ENCODE measurements at places on chromosomes 7 and 10.

DNA sequence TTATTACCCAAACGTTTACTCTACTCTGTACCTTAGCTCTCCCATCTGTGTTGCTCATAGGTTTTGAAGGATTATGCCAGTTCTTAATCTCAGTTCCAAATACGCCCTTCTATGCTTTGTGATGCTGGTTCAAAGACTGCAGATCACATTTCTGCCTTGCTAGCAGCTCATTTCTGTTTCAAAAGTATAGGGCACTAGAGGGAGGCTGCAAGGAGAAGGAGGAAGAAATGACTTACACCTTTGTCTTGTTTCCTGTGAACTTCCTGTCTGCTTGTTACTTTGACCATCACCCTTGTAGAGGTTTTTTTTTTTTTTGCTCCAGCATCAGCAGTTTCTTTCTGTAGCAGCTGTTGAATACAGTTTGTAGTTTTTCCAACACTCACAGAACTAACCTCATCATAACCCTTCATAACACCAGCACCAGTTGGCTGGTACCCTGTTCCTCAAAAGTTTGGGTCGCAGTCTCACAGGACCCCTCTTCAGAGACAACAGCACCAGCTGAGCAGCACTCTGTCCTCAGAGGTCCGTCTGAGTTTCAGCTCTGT is 16.5 kb downstream of the SLK start:
- DNase-seq: no peak

- peak; percentile 31 for DNase-seq
Measured at GRCh38 chr7:6631605-6632004, 5.5 kb upstream of the ZNF316 start.

GRCh38 chr10:24674892-24675632 is 48.6 kb downstream of the ARHGAP21 start:
- no peak for DNase-seq

GRCh38 chr7:141416650-141417270 is 134.4 kb upstream of the AGK start:
- no peak for DNase-seq

GRCh38 chr7:55629051-55629677 is 56.9 kb upstream of the VOPP1 start:
- DNase-seq: no peak

DNA sequence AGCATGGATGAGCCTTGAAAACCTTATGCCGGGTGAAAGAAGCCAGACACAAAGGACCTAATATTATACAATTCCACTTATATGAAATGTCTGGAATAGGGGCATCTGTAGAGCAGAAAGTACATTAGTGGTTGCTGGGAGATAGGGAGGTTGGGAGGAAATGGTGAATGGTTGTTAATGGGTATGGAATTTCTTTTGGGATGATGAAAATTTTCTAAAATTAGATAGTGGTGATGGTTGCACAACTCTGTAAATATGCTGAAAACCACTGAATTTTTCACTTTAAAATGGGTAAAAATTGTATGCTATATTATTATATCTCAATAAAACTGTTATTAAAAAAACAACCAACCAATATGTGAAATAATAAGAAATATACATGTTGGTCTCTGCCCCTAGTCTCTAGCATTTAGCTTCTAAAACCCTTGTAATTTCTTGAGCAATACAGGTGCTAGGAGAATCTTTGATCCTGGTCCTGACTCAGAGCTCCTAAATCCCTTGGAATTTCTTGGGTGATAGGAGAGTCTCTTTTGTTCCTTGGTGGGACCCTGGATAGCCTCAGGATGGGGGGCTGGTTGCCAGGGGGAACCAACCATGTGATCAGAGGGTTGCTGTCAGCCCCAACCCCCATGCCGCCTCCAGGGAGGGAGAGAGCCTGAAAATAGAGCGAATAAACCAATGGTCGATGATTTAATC is 64.0 kb downstream of the TACR2 start:
- DNase-seq: no peak

DNA sequence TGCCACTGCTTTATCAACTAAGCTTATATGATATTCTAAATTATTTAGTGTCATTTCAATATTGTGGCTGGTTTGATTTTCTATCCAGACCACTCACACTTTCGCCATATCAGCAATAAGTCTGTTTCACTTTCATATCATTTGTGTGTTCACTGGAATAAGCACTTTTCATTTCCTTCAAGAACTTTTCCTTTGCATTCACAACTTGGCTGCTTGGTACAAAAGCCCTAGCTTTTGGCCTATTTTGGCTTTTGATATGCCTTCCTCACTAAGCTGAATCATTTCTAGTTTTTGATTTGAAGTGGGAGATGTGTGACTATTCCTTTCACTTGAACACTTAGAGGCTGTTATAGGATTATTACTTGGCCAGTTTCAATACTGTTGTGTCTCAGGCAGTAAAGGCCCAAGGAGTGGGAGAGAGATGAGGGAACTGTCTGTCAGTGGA is 120.9 kb upstream of the NAMPT start:
- no peak for DNase-seq

- DNase-seq: no peak
Measured at GRCh38 chr10:5559642-5560141, 34.9 kb downstream of the CALML3 start.

- DNase-seq: no peak
Measured at GRCh38 chr10:79189853-79190435, 121.2 kb downstream of the ZMIZ1 start.

- no peak for DNase-seq
Measured at GRCh38 chr10:103845972-103846371, 9.4 kb downstream of the SH3PXD2A start.

- DNase-seq: no peak
Measured at GRCh38 chr10:110349831-110350230, 45.1 kb upstream of the SMNDC1 start.

- DNase-seq: no peak
Measured at GRCh38 chr7:118369987-118370386, 145.5 kb downstream of the ANKRD7 start.

GRCh38 chr10:44209811-44210210 is 175.1 kb downstream of the CXCL12 start:
- DNase-seq: no peak

DNA sequence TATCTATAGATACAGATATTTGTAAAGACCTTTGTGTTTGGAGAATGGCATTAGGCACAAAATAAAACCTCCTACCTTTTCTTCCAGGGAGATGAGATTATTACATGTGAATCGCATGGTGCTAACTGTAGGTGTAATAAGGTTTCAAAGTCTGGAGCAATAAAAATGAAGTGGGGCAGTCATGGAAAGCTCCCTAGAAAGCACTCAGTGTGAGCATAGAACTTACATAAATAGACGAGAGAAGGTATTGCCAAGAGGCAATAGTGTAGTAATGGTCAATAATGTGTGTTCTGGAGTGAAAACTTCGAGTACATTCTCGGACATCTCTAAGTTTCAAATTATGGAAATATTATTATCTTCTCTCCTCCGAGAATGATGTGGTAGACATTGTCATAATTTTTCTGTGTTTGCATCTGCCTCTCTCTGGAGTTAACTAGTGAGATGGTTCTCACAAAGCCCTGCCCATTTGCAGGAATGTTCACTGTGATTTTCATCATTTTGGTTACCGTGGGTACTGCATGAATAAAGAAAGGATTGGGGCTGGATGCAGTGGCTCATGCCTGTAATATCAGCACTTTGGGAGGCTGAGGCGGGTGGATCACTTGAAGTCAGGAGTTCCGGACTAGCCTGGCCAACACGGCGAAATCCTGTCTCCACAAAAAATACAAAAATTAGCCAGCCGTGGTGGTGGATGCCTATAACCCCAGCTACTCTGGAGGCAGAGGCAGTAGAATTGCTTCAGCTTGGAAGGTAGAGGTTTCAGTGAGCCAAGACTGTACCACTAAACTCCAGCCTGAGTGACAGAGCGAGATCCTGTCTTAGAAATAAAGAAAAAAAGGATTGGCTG is 10.6 kb downstream of the VIM start:
- DNase-seq: no peak

- no peak for DNase-seq
Measured at GRCh38 chr7:94160719-94161435, 156.7 kb upstream of the BET1 start.

DNA sequence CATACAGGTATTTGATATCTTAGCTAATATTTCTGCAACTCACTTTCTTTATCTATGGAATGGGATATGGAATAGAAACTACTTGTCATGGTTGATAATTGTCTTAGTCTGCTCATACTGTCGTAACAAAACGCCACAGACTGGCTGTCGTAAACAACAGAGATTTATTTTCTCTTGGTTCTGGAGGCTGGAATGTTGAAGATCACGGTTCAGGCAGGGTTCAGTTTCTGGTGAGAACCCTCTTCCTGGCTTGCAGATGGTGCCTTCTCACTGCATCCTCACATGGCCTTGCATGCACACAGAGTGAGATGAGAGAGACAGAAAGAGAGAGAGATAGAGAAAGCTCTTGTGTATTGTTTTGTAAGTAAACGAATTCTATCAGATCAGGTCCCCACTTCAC is 332.7 kb upstream of the MAGI2 start:
- no peak for DNase-seq

GRCh38 chr10:6145166-6145987 is 56.5 kb downstream of the RBM17 start:
- no peak for DNase-seq

DNA sequence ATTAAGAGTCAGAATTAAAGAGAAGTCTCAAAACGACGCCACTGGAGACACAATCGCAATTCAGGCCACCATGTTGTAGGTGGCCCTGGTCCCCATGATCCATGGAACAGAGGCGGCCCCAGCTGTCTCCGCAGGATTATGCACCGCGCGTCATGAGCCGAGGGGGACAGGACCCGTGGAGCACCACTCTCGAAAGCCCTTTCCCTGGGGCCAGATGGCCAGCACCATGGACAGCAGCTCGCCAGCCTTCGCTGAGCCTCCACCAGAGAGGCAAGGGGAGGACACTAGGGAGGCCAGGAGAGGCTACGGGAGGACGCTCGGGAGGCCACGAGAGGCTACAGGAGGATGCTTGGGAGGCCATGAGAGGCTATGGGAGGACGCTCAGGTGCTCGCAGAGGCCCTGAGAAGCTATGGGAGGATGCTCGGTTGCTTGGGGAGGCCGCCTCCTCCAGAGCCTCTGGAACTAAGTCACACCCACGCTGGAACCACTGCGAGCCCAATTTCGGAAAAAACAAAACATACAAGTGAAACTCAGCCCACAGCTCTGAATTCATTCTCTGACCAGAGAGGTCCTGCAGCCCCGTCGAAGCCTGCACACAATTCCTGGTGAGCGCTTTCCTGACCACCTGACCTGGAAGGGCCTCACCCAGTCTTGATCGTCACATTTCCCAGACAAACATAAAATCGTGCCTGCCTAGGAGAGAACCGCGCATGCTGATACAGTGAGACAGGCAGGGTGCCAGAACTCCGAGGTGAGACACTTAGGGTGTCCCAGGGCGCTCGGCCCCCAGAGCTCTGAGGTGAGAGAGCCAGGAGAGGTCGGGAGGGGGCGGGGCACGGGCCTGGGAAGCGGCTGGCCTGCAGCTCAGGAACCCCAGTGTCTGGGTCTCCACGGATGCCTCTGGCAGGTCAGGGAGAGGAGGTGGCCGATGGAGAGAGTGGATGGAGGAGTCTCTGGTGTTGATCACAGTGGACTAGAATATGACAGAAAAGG is 224.4 kb downstream of the PTPRN2 start:
- no peak for DNase-seq

All from HT-29 (cell line).